ENCODE measurements at places on chromosomes 2 and 18.

- peak; percentile 96 for DNase-seq
These were observed at the start of gene DUSP28 for GRCh38 chr2:240560084-240560479. Gene DUSP28 (plus strand): TSS chr2:240560357. CDS start chr2:240560685, 328 bp downstream.

DNA sequence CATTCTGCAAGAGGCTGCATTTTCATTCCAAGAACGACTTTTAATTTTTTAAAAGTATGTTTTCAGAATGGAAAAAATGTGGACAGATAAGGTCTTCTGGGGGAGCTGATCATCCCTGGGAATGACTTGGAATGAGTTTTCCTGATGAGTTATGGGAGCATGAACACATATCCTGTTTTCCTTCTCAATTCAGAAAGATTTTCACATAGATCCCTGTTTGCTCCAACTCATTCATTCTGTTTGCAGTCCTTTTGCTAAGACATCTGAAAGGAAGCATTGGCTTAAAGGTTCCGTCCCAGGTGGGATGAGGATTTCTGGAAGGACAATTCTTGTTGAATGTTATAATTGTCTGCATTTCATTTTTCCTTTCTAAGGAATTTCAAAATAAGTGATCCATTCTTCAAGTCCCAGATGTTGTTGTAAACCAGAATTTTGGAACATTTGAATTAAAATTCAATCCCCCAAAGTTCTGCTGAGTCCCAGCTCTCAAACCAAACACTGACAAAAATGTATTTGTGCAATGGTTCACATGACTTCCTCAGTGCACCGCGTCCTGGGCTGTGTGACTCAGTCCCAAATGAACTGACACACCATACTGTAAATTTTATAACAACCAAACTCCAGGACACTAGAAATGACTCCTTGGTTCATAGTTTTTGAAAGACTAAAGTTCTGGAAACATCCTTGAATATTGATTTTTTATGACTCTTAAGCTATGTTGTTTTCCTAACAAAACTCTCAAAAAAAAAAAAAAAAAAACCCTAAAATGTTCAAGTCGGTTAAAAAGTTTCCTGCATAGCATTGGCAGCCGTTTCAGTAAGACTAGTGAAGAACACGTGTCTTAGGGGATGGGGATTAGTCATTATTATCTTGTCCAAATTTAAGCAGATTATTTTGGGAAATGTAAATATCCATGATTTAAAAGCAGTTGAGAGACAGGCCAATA, 281.8 kb upstream of the TCF4 start:
- DNase-seq, result no peak

DNA sequence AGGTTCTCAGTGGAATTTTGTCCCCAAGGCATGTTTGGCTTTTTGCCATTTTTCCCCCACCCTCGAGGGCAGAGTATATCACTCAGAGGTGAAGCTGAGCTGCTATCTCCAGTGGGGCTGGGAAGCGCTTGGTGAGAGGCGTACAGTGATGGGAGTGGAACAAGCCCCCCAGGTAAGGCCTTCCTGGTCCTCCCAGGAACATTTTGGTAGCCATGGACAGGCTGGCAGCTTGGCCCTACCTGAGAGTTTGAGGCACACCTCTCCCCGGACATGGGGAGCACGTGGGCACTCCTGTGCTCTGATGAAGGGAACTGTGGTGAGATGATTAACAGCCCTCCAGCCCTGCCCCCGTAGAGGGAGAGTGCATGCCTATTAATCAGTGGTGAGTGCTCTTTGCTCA, 99.3 kb downstream of the C1QL2 start:
- DNase-seq, result no peak

- DNase-seq, result no peak
These were observed 154.0 kb downstream of the CLIP4 start for GRCh38 chr2:29269095-29269764.

- no peak for DNase-seq
These were observed 173.5 kb downstream of the ALK start for GRCh38 chr2:29747786-29748470.

GRCh38 chr18:45059695-45060094, 379.0 kb downstream of the SETBP1 start:
- peak; percentile 84 for DNase-seq

- DNase-seq, result peak; percentile 84
These were observed 112.1 kb downstream of the FTCDNL1 start for GRCh38 chr2:199738727-199739412.

- DNase-seq, result no peak
These were observed 49.5 kb downstream of the ASB1 start for GRCh38 chr2:238476258-238476657.

GRCh38 chr2:151793123-151793522, 35.1 kb downstream of the ARL5A start:
- no peak for DNase-seq

DNA sequence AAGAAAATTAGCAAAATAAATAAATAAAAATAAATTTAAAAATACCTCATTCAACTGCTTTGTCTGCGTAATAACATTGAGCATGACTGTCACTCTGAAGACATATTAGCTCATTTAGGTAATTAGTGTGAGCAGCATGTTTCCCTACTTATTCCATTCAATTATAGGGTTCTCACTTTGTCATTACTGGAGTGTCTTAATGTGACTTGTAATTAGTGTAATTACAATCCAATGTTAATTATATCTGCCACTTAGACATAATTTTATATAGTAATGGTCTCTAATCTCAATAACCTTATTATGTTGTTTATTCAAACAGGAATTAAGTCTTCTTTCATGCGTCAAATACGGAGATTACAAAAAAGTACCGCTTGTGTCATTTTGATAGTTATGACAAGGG, 893.9 kb upstream of the ACVR2A start:
- no peak for DNase-seq

DNA sequence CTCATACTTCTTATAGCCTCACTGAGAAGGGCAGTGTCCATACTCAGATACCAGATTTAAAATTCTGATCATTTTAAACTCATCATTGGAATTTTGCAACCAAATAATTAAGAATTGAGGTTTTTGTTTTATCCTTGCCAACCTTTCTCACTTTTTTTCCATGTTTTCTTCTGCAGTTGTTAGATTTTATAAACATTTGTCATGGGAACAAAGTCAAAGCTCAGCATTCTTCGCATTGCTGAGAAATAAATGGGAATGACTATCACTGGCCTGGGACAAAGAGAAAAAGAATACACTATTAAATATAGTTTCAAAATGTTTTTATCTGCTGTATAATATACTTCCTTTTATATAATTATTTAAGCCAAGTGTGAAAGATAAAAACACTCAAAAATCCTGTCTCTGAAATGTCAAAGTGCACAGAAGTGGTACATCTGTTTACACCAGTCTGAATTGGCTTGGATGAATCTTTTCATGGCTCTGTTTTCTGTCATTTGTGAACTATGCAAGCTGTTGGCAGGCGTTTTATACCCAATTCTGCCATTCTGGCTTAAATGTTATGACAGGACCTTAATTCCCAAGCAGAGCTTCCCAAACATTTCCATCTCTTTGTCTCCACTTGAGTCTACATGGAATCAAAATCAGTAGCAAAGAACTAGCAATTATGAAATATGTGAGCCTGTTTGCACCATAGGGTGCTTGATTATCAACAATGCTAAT, 249.3 kb upstream of the SYT4 start:
- no peak for DNase-seq

DNA sequence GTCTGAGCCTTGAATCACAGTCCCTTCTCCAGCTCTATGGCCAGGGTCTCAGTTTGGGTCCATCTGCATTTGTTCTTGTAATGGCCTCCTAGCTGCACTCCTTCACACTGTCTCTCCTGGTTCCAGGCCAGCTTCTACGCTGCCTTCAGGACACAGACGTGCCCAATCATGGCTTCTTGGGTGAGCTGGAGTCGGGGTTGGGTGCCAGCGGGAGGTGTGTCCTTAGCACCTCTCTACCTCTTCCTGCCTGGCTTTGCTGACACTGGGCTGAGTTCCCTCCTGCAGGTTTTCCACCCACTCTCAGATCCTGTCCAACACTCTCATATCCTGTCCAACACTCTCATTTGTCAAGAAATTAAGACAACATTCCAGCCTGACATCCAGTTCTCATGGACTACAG, 9.6 kb downstream of the TRPM8 start:
- no peak for DNase-seq

DNA sequence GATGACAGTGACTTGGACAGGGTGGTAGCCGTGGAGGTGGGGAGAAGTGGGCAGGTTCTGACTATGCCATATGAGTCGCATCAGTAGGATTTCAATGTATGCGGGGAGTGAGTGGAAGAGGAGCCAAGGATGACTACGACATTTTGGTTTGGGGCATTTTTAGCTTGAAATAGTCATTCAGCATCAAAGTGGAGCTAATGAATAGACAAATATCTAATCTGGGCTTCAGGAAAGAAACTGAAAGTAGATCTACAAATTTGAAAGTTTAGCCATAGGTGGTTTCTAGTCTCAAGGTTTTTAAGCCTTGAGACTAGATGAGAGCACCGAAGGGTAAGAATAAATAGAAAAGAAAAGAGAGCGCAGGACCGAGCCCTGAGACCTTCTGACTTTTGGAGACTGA, 58.3 kb downstream of the FEZ2 start:
- DNase-seq, result no peak

- DNase-seq, result peak; percentile 67
These were observed 36.3 kb downstream of the SLC35F5 start for GRCh38 chr2:113720167-113720566.

DNA sequence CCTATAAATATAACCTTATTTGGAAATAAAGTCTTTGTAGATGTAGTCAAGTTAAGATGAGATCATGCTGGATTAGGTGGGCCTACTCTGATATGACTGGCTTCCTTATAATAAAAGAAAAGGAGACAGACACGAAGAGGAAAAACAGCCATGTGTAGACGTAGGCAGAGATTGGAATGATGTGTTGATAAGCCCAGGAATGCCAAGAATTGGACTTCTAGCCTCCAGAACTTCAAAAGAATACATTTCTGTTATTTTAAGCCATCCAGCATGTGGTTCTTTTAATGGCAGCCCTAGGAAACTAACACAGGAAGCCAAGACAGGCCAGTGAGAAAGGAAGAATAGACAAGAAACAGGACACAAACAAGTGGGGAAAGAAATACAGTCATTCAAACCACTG, 68.6 kb downstream of the NYAP2 start:
- no peak for DNase-seq

GRCh38 chr2:139366681-139367080, 586.5 kb upstream of the NXPH2 start:
- DNase-seq, result no peak

DNA sequence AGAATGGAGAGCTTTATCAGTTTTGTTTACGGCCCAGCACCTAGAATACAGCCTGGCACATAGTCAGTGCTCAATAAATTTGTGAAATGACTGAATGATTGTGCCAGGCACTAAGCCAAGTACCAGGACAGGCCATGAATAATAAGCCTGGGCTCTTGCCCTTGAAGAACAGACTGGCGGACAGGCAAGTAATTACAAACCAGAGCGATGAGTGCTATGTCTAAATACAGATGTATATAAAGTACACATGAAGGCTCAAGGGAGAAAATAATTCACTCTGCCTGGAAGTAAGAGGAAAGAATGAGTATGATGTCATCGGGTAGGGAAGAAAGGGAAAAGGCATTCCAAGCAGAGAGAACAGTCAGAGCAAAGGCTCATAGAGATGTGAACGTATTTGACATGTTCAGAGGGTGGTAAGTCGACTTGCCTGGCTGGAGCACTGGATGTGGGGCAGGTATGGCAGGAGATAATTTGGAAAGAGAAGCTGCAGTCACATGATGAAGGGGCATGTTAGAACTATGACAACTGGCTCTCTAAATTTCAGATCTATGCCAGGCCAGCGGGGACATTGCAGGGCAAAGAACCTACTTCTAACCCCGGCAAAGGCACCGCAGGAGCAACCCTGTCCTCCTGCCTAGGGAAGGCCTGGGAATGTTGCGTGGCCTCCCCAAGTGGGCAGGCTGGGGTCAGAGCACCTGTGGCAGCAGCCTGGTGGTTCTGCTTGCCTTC, 119.1 kb upstream of the STPG4 start:
- no peak for DNase-seq

DNA sequence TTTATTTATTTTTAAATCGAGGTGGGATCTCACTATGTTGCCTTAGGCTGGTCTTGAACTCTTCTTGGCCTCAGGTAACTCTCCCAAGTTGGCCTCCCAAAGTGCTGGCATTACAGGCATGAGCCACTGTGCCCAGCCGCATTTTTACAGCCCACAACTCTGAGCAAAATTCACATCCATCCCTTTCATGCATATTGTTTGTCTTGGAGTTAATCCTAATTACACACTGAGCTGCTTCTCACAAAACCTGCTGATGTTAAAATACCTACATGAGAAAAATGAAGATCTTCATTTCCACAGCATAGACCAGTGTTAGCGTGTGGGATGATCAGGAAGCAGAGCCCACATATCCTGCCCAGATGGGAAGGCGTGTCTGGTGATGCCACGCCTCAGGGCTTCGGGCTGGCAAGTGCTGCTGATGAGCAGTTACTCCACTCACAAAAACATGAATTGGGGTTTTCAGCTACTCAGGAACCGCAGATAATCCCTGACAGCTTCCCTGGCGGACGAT, 14.6 kb downstream of the ITGB1BP1 start:
- DNase-seq, result no peak

- DNase-seq, result peak; percentile 73
These were observed 9.7 kb downstream of the OXER1 start for GRCh38 chr2:42754021-42754775.

DNA sequence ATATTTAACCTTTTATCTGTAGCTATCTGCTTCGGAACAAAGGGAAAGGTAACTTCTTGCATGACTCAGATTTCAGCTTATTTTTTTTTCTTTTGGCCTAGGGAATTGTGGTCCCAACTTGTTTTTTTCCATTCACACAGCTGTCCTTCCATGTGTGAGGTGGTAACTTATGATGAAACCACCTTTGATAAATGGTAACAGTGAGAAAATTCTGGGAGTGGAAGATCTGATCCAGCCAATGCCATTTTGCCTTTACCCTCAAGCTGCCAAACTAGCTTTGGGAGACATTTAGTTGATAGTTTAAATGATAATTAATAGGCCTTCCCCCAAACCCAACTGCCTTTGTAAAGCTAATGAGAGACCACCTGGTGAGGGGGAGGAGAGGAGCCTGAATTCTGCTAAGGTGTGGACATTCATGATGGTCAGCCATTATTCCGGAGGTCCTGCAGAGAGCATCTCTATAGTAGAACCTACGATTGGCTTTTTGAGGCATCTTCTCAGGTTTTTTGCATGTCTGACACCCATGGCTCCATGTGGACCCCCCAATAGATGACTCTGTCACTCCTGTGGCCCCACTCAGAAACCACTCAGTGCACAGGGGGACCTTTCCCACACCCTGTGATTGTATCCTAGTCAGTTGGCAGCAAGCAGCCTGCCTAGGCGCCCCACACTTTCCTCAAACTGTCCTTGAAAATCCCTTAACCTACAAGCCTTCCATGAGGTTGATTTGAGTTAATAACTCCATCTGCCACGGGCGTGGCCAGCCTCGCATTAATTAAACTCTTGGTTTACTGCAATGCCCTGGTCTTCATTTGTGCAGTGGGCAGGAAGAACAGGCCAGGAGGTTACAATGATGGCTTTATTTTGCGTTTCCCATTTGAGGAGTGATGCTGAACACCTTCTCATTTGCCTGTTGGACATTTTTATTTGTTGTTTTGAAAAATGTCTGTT, 263.5 kb upstream of the PXDN start:
- no peak for DNase-seq

DNA sequence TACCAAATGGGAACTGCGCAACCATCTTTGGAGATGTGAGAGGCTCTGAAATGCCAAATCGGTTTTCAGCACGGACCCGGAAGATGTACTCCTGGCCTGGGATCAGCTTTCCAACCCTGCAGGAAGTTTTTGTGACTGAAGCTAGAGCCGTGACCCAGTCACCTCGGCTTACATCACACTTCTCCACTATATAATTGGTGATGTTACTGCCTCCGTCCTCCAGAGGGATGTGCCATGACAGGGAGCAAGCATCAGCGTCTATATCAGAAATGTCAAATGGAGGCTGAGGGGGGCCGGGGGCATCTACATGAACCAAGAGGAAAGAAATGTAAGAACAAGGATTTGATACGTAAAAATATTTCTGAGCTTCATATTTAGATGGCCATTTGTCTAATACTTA, 104.4 kb downstream of the PLEKHA3 start:
- DNase-seq, result no peak
